Forelimb muscle (tissue), 1 donor: ENCODE measurements at places on chromosomes 7 and 10. TPM values are rescaled to one million over a fixed set of nuclear protein-coding genes. Genes with fewer than 3 reads are reported as not detected.

GRCh38 chr10:71982269-71983178, 18.3 kb downstream of the CHST3 start:
- no peak for DNase-seq

- DNase-seq, result no peak
Observed at GRCh38 chr7:102978284-102978683, 65.5 kb downstream of the LRRC17 start.

DNA sequence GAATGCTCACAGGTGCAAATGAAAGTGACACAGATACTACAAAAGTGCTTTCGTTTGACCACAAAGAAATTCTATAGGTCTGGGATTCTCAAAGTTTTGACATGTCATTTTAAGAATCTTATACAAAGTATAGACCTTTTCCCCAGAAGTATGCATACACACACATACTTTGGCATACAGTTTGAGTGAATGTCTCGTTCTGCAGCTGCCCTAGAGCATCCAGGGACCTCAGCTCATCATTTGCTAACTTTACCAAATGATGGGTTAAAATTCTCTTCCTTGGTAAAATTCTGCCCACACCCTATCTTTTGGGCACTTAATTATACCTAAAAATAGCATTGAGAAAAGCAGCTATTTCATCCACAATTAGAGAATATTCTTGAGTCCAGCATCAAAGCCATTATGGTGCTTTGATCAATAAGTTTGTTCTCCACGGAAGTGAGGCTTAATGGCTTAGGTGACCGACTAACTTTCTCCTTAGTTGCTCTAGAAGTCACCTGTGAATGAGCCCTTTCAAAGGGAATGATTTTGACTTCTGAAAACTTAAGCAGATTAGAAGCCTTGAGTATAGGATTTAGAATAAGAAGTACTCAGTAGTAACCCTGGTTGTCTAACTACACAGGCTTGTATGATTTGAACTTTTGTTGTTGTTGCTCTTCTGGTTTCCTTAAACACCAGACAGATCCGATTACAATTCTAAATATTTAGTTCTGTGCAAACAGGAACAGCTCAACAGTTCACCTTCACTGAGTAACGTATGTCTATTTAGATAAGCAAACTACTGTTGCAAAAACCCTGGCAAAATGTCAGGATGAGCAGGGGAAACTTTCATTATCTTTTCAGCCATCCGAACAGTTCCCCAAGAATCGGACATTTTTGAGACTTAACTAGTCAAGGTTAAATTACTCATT, 70.6 kb downstream of the CNNM2 start:
- DNase-seq, result no peak

DNA sequence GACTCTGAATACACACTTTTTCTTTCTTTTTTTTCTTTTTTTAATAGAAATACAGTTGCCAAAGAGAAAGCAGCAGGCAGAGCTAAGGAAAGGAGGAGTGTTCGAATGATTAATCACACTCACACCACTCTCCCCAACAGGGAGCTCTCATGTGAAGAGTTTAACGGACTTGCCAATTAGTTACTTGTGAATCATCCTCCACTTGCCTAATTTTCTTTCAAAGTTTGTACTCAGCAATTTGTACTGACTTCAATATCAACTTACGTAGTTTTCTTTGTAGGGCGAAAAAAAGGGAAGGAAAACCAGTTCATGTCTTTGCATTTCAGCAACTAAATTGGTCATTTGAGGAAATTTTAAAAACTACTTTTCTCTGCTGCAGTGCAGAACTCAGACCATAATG, 109.2 kb downstream of the PIP4K2A start:
- no peak for DNase-seq

- DNase-seq, result no peak
Observed at GRCh38 chr10:27815261-27815660, 69.6 kb upstream of the MKX start.

DNA sequence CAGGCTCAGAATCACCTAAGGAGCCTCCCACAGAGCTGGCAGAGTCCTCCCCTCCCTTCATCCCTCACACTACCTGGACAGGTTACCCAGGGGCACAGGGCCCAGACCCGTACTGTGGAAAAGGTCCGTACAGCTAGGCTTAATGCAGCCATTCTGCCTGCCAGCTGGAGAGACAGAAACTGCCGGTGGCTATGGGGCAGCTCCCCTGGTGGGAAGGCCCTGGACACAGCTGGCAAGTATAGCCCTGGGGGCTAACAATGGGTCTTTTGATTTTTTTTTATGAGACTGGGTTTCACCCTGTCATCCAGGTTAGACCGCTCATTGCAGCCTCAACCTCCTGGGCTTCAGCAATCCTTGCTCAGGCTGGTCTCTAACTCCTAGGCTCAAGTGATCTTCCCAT, 68.3 kb downstream of the GNA12 start:
- no peak for DNase-seq

DNA sequence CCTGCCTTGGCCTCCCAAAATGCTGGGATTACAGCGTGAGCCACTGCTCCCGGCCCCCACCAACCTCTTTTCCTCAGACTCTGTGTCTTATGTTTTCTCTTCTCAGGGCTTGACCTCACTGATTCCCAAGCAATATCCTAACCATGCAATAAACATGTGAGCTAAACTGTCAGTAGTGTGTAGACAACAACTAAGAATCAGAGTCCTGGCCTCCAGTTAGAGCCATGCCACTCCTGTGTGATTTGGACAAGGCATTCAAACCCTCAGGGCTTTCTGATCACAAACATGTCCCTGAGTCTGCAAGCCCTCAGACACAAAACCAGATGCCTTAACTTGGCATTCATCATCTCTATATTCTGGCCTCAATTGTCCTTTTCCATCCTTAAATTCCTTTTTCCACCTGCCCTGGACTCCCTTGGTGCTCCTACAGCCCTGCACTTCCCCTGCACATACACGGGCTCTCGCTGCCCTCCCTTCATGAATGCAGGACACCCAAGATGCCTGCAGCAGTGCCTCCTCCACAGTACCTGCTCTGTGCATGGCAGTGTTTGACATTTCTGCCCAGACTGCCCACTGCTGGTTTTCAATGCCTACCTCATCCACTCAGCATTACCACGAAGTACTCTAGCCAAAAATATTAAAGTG, 142.8 kb downstream of the CYP26A1 start:
- no peak for DNase-seq

GRCh38 chr10:123645615-123646014, 20.5 kb upstream of the GPR26 start:
- DNase-seq, result no peak

DNA sequence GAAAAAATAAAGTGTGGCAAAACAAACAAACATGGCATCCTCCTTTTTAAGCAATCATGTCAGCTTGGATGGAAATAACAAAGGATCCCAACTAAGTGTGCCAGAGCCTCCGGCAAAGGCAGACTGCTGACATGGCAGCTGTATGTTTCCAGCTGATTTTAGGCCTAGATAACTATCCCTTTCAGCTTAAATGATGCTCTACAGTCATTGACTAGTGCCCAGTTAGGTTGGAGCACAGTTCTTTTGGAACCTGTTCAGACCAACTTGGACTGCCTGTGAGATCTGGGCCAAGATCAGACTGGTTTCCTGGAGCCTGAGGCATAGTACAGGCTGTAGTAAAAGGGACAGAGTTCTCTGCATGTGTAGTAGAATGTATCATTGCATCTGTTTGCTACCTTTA, 128.7 kb downstream of the DYNC1I1 start:
- no peak for DNase-seq

GRCh38 chr7:139777133-139777891, 486 bp downstream of the HIPK2 start:
- DNase-seq, result no peak

GRCh38 chr7:37390114-37390513, 58.5 kb downstream of the ELMO1 start:
- DNase-seq, result no peak

GRCh38 chr10:11551916-11552602, 59.4 kb downstream of the USP6NL start:
- no peak for DNase-seq

DNA sequence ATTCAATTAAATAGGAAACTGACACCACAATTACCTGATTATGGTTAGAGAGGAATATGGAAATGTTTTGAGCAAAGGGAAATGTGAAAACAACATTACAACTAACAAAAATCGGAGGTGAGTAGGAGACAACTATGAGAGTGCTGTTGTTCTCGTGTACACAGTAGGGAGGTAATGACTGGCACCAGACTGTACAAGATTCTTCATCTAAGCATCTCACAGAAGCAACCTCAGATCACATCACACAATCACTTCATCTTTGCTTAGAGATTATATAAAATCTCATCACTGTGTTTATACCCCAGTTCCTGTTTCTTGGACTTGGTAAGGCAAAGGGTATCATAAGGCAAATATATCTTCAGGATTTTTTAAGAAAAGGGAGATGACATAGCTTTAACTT, 14.9 kb downstream of the ABLIM1 start:
- DNase-seq, result no peak

DNA sequence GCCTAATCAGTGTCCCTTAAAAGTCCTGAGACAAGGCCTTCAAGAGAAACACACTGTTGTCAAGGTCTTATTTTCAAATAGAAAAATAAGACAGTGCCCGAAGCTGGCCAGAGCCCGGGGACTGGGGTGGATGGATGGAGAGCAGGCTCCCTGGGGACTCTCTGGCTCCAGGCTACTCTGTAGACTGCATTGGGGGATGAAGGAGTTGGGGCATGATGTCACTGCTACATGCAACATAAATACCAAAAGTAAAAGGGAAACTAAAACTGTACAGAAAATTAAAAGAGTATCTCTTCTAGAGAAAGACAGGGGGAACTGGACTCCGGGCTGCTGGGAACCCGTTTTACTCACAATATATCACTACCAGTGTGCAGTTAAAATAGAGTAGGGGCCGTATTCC, 629.8 kb downstream of the KCNMA1 start:
- DNase-seq, result no peak

DNA sequence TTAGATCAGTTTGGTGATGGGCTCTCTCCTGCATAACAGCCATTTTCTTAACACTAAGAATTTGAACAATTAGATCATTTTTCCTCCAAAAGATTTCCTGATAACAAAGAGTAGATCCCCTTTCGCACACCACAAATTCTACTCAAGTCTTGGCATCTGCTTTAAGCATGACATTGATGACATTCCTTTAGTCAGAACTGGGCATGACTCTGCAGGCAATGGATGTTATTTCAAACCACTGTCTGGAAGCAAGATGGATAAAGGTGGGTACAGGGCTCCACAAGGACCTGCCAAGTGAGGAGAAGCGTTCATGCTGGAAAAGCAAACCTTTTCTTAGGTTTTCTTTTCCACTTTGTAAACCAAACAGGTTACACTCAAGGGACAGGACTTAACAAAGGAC, 123.5 kb downstream of the GLCCI1 start:
- no peak for DNase-seq

GRCh38 chr7:112874909-112875308, 84.7 kb upstream of the TMEM168 start:
- no peak for DNase-seq

- DNase-seq, result no peak
Observed at GRCh38 chr7:154304231-154304630, 252.0 kb downstream of the DPP6 start.

DNA sequence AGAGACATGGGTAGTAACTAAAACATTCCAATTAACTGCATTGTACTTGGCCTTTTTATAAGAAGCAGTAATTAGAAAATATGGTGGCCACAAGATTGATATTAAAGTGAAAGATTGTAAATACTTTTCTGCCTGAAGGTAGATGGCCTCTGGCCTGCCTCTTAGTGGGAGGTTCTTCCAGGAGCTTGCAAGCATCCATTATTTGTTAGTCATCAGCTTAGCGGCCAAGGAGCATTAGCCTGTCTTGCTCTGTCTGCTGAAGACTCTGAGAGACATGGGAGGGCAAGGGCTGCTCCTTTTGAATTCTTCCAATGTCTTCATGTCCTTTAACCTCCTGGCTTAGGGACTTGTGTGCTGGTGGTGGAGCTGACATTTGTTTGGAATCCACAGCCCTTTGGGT, 80.4 kb downstream of the TCF7L2 start:
- DNase-seq, result no peak

GRCh38 chr10:7890781-7891180, 72.5 kb downstream of the TAF3 start:
- no peak for DNase-seq

- DNase-seq, result no peak
Observed at GRCh38 chr7:64849250-64849923, 53.7 kb upstream of the ZNF273 start.

GRCh38 chr7:149685455-149685854, 87.9 kb downstream of the ZNF467 start:
- no peak for DNase-seq

DNA sequence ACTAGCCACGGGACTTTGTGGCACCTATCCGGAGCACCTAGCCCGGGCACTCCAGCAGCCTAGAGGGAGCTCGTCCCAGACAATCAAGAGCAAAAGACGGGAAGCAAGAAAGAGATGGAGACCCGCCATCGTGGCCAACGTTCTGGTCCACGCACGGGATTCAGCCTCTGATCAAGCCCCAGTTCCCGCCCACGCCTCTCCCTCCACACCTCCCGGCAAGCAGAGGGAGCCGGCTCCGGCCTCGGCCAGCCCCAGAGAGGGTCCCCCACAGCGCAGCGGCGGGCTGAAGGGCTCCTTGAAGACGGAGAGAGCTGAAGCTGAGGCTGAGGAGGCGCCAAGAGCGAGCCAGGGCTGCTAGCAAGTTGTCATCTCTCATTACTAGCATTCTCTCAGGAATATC, 992 bp upstream of the SLC39A12 start:
- DNase-seq, result no peak

- peak; percentile 51 for DNase-seq
Observed at GRCh38 chr10:60572511-60573194, 183.0 kb upstream of the ANK3 start.

GRCh38 chr10:90642650-90643049, 215.2 kb downstream of the HTR7 start:
- no peak for DNase-seq

DNA sequence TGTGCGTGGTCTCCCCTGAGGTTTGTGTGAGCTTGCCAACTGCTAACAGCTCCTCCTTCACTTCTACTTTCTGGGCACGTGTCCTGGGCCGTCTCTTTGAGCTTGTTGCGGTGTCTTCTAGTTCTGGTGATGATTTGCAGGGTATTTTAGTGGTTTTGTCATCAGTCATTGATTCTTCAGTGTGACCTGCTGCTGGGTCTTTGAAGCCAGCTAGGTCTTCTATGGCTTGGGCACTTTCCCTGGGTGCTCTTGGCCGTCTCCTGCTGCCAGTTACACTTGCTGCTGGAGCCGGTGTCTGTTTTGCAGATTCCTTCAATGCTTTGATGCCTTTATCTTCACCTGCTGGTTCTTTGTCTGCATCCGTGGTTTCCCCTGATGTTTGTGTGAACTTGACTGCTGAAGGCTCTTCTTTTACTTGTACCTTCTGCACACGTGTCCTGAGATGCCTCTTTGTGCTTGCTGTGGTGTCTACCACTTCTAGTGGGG, 23.0 kb downstream of the MKI67 start:
- no peak for DNase-seq

The VAX1 gene
- polyA plus RNA-seq, result not detected

The MTPN gene
- 91.8 TPM for polyA plus RNA-seq

The GRID1 gene
- 3.8 TPM for polyA plus RNA-seq

The SPOCK2 gene
- polyA plus RNA-seq, result 3.4 TPM

The IGFBP3 gene
- 225 TPM for polyA plus RNA-seq

The FAM24B gene
- 2.0 TPM for polyA plus RNA-seq

The METTL27 gene
- polyA plus RNA-seq, result 1.9 TPM

The TMEM184A gene
- polyA plus RNA-seq, result 0.78 TPM

The MUC3A gene
- 0.10 TPM for polyA plus RNA-seq

The FAM13C gene
- 27.4 TPM for polyA plus RNA-seq
